B cell (primary cell): ENCODE measurements at places on chromosomes 1 and 21. TPM values are rescaled to one million over a fixed set of nuclear protein-coding genes. Genes with fewer than 3 reads are reported as not detected.

GRCh38 chr1:184986250-184986649 is 11.9 kb upstream of the NIBAN1 start:
- no peak for DNase-seq

GRCh38 chr1:42926879-42927242 is 31.8 kb downstream of the SLC2A1 start:
- DNase-seq = no peak

GRCh38 chr21:14572204-14572780 is 26.2 kb upstream of the SAMSN1 start:
- DNase-seq = no peak

Gene KCNJ9
- total RNA-seq = not detected in 2 replicates

- DNase-seq = no peak
Measured at GRCh38 chr1:59350521-59350920, 53.6 kb downstream of the FGGY start.
